ENCODE measurements at places on chromosomes 6 and 20.

GRCh38 chr6:7073082-7073820, 34.5 kb upstream of the RREB1 start:
- no peak for DNase-seq

DNA sequence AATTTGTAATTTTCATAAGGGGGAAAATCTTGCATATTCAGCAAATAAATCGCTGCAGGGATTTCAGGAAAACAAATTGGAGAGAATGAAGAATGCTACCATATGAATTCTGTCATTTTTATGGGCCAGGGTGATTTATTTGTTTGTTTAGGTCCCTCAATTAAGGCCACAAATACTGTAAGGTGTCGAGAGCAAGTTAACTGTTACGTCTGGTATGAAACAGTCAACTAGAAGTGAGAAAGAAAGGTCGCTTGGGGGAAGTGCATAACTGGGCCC, 166.9 kb upstream of the TSHZ2 start:
- no peak for DNase-seq

DNA sequence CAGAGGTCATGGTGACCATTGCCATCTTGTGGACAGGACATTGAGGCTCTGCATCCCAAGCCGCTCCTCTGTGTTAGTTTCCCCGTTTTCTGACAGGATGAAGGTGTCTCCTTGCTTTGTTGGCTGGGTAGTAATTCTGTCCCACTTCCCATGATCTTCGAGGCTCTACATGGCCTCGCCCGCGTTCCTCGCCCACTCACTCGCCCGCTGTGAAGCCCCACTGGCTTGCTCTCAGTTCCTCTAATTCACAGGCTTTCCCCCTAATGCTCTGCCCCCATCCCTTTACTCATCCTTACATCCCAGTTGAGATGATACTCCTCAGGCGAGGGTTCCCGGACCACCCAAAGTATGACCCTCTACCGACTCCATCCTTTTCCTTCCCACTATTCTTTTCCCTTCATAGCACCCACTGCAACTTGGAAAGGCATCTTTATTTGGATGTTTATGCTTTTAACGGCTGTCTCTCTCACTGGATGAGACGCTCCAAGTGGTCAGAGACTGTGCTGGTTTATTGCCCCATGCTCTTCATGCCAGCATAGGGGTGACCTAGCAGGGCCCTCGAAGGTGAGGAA, 511 bp upstream of the SLC35B2 start:
- no peak for DNase-seq

DNA sequence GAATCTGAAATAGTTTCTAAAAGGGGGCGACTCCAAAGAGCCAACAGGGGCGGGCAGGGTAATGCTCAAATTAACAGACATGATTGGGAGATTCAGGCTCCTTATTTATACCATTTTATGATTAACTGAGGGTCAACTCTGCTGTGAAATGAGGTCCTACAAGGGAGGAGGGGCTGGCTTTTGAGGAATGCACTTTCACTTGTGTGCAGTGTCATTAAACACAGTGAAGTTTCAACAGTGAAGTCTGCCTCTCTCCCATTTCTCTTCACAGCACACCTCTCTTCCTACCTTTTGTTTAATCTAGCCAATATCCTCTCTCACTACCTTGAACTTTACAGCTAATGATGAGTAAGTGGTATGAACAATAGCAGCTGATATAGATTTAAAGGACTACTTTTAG, 557.3 kb upstream of the CITED2 start:
- no peak for DNase-seq

- DNase-seq: peak; percentile 74
Measured at GRCh38 chr6:36028088-36028876, 674 bp downstream of the MAPK14 start.

GRCh38 chr6:110147870-110148269, 31.6 kb downstream of the WASF1 start:
- no peak for DNase-seq

DNA sequence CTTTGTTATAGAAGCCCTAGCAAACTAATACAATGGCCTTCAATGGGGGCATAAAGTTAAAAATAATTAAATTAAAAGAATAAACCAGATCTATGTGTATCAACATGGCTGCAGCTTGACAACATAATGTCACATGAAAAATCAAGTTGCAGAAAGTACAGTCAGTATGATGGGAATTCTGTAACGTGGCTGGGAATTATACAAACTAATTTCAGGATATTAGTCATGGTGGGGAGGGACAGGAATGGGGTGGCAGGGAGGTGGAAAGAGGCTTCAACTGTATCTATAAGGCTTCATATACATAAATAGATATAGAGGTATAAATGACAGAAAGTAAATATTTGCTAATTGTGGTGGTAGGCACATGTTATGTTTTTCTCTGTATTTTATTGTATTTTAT, 107.1 kb downstream of the UNC5CL start:
- DNase-seq: no peak

GRCh38 chr6:53795702-53796450, 1.1 kb downstream of the LRRC1 start:
- peak; percentile 44 for DNase-seq

DNA sequence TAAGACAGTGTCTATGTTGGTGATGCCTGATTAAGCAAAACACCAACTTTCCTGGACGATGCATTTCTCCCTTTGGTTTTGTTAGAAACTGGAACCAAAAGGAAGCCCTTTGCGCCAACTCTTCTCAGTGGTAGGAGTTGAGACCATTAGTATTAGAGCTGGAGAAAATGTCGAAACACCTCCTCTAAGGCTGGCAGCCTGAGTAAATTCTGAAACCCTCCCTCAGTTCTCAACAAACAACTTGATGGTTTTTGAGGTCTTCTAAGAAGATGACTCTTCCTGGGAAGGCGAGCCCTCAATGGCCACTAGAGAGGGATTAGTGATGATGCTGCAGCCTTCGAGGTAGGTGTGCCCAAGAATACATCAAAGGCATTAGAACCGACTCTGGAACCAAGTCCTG, 78.4 kb upstream of the CCN6 start:
- no peak for DNase-seq

GRCh38 chr6:115120391-115120790, 777.6 kb upstream of the HS3ST5 start:
- DNase-seq: no peak

DNA sequence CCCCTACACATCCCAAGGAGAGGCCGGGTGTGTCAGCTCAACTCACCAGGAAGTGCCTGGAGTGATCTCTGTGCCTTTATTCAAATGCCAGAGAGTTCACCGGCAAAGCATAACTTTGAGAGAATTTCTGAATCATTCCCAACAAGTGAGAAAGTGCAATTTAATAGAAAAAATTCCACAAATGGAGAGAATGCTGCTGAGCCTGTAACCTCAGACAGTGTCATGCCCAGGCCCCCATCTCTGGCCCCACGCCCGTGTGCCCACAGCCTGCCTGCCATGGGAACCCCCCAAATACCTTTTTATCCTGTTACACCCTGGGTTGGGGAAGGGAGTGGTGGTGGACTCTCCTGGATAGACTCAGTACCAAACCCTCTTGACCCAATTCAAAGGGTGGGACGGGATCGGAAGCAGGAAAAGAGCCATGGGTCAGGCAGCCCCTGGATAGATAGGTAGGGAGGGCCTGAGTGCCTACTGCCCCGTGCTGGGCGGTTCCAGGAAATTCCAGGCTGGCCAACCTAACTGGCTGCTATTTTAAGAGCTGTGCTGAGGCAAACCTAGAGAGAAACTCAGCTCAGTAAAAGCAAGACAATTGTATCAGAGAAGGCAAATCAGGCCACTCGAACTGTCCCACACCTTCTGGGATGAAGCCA, 179.0 kb upstream of the FOXA2 start:
- DNase-seq: no peak

DNA sequence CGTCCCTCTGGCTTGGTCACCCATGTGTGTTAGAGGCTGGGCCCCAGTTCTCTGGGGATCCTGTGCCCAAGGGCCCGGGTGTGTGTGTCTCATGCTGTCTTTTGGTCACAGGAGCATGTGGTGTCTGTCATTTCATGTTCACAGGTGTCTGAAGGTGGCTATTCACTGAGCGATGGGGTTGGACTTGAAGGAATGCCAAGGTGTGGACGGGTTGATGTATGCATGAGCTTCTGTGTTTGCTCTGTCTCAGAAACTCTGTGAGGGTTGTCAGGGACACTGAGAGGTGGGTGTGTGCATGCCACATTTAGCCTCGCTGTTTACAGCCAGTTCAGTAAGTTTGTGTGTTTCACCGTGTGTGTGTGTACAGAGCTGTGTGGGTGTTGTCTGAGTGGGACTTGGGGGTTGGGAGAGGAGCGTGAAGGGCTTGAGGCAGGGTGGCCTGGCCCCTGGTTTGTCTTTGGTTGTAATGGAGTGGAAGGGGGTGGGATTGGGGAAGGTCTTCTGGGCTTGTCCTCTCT, 1.2 kb downstream of the DDR1 start:
- no peak for DNase-seq

GRCh38 chr6:36825994-36826393, 13.2 kb downstream of the CPNE5 start:
- no peak for DNase-seq

- no peak for DNase-seq
Measured at GRCh38 chr6:125596020-125596419, 153.4 kb upstream of the HEY2 start.

GRCh38 chr6:14393910-14394309, 276.3 kb downstream of the CD83 start:
- no peak for DNase-seq

DNA sequence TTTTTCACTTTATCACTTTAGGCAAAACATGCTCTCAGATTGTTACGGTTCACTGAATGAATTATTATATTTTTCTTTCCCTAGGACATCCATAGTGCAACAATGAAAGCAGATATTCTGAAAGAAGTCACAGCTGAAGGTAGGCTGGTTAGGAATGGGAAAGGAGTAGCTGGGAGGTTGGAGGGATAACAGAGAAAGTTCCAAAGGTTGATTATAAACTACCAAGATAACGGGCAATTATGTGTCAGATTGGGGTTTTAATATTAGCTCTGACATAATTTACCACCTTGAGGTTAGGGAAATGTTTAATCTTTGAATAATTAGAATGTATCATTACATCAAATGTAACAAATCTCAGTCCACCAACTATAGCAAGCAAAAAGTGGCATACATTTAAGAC, 96.5 kb downstream of the HTR1B start:
- DNase-seq: no peak

- DNase-seq: no peak
Measured at GRCh38 chr6:146357578-146358430, 185.8 kb upstream of the RAB32 start.

DNA sequence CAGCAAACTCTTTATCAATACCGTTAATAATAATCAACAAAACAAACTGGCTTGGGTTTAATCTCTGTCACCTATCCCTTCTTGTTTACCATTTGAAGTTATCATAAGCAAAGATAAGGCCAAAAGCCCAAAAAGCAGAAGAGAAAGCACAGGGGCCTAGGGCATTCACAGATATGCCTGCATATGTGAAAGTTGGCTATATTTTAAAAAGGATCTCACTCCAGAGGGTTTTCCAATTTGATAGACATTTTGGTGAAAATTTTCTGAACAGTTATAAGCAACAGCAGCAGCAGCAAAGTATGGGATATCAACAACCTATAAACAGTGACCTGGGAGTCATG, 101.1 kb downstream of the ATXN1 start:
- no peak for DNase-seq

DNA sequence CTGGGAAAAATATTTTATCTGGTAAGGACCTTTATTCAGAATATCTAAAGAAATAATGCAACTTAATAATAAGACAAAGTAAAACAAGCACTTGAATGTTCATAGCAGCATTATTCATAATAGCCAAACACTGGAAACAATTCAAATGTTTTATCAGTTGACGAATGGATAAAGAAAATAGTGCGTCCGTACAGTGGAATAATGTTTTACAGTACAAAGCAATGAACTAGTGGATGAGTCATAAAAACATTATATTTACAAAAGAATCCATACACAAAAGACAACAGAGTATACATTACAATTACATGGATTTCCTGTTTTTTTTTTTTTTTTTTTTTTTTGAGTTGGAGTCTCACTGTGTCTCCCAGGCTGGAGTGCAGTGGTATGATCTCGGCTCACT, 12.7 kb downstream of the SMAP1 start:
- DNase-seq: no peak

GRCh38 chr6:5087389-5087788, 2.2 kb downstream of the PPP1R3G start:
- DNase-seq: no peak

DNA sequence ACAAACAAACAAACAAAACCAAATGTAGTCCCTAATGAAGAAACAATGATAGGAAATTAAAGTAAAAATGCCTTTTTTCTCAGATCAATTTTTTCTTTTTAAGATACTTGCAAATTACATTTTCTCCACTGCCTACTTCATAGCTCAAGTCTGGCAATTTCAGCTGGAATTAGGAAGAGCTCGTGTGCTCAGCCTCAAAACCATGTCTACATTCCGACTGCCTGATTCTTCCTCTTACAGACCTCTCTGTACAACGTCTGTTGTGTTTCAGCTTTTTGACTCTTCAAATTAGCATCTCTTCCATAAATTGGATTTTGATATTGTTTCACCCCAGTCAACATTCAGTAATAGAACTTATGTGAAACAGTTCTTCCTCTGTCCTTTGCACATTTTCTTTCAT, 9.3 kb upstream of the EDN1 start:
- no peak for DNase-seq

DNA sequence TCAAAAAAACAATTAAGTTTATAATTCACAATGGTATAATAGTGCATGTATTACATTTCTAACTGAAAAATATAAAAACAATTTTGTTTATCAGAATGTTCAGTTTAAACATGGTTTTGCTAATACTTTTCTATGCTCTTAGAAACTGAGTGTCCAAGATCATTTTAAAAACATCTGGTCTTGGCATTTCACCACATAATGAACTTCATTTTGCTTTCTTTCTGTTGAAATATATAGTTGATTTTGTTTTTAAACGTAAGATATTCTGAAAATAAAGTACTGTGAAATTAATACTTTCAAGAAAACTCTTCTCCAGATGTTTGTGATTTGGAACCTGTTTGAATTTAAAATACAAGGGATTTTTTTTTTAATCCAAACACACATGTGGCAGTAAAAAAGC, 264.4 kb downstream of the COL12A1 start:
- no peak for DNase-seq

DNA sequence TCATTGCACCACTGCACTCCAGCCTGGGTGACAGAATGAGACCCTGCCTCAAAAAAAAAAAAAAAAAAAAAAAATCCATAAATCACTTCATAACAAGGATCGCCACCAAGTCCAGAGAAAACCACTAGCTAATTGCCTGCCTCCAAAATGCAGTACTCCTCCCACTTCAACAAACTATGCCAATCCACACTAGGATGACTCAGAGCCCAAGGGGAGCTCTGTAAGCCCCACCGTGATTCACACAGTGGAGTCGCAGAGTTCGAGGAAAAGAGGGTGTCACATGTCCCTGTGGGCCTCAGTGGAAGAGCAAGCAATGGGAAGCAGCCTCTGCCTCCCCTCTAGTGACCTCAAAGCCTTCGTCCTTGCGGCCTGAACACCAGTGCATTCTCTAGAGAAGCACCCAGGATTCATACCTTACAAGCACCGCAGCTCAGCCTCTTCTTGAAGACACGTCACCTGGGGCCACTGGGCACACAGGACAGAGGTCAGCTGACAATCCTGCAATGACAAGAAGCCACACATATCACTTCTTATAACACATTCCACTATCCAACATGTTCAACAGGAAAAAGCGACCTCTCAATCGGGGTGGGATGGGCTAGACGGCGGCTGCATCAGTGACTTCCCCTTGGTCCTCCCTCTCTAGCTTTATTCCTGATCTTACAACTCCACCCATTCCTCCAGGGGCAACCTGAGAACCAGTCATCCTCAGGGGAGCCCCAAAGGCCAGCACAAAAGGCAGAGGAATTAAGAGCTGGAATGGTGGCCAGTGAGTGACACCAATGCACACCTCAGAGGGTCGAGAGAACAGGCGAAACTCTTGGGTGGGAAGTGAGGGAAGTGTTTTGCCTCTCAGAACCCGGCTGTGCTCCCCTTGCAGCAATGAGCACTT, 8.9 kb downstream of the SNHG17 start:
- DNase-seq: no peak

- DNase-seq: no peak
Measured at GRCh38 chr6:43886717-43887339, 116.8 kb downstream of the VEGFA start.
